ENCODE measurements at places on chromosomes 4 and X.

DNA sequence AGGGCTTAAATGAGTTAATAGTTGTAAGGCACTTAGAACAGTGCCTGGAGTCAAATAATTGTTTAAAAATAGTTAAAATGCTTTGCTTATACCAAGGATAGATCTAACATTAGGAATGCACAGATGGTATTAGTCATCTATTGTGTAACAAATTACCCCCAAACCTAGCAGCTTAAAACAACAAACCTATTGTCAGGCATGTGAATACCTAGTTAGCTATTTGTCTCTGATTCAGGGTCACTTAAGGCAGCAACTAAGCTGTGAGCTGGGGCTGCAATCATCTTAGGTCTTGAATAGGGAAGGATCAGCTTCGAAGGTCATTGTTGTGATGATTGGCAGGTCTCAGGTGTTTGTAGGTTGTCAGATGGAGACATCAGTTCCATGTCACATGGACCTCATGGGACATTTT is 42.4 kb upstream of the AGA start:
- no peak for DNase-seq

DNA sequence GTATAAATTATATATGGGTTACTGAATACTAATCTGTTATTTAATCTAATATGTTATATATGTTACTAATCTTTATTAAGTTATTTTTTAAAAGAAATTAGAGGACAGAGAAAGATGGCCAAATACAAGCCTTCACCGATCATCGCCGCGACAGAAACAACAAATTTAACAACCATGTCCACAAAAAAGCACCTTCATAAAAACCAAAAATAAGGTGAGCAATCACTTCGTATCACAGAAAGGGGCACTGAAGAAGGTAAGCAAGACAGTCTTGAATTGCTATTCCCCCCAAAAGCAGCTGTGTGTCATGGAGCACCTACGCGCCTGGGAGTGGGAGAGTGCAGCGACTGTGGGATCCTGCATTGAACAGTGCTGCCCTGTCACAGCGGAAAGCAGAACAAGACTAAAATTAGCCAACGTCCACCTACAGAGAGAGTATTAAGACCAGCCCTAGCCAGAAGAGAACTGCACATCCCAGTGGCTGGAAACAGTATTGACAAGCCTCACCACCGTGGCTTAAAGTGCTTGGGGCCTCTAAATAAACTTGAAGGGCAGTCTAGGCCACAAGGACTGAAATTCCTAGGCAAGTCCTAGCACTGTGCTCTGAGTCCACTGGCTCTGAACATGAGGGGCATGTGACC is 38.5 kb downstream of the LRBA start:
- no peak for DNase-seq

- DNase-seq, result no peak
These were observed 24.2 kb upstream of the RASL11B start for GRCh38 chr4:52837716-52838558.

GRCh38 chr4:1839282-1839681 is 16.7 kb downstream of the LETM1 start:
- no peak for DNase-seq

DNA sequence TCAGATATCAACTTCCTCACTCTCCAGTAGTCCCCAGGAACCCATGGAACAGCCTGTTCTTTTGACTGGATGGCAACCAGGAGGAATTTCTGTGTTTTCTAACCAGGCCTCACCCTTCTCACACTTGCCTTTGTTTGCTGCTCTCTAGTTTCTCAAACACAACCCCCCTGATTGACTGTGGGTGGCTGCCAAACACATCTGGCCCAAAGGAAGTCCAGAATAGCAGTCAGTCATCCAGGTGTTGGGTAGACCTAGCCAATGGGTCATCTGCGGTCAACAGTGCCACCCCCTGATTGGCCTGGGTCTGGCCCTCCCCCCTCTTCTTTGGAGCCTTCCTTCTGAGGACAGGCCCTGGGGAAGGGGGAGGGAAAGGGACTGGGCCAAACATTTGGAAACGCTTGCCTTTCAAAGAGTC is 53.7 kb downstream of the MSX1 start:
- no peak for DNase-seq

DNA sequence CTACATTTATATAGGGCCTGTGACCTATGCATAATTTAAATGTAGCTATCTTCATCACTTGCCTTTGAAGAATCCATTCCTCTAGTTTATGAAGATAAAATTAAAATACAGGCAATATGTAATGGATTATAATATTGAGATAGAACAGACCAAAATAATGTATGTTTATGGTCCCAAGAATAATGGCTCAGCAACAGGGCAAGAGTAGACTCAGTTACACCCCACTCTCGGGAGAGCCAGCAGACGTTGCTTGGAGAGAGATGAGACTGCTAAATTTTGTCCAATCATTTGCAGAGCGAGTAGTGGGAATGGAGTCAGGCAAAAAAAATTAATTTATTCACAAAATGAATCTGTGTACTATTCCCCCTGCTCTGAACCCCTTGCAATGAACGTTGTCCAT is 223.2 kb upstream of the FAT4 start:
- no peak for DNase-seq

DNA sequence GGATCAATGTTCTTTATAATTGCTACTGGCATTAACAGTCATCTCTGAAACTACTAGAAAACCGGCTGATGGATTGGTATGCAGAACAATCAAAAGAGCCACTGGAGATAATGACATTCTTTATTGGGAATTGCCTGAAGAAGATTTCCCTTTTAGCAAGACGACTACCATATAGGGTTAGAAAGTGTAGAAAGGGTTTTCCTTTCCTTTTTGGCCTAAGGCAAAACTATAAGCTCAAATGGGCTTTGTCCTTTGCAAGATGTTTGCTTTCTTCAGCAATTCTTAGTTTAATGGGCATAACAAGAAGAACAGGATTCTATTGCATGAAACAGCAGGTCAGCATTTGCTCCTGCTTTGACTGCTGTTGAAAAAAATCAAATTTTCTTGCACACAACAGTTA is 214.2 kb upstream of the PCDH10 start:
- DNase-seq, result no peak

- no peak for DNase-seq
These were observed 10.2 kb upstream of the TMEM185A start for GRCh38 chrX:149641835-149642234.

GRCh38 chrX:47651043-47651905 is 911 bp upstream of the ELK1 start:
- DNase-seq, result no peak

- no peak for DNase-seq
These were observed 518 bp upstream of the FAM241A start for GRCh38 chr4:112144546-112145325.

- no peak for DNase-seq
These were observed 44.2 kb downstream of the CCNI start for GRCh38 chr4:77031544-77031943.

Data from right kidney (tissue), 9 donors.